Activated CD8-positive, alpha-beta memory T cell treated with anti-CD3 and anti-CD28 coated beads for 4 hours (primary cell): ENCODE measurements at places on chromosomes 3 and 15.

DNA sequence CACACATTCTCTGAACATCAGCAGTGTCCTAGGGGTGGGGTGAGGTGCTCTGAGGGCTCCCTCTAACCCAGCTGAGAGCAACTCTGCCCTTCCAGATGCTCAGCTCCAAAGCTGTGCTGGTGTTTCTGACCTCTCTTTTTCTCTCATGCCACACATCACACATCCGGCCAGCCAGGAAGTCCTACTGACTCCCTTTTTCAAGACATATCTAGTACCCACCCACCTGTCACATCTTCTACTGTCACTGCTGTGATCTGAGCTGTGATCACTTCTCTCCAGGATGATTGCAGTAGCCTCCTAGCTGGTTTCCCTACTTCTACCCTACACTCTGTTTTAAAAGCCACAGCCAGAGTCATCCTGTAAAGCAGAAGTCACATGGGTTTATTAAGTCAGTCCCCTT is 30.2 kb upstream of the MASP1 start:
- no peak for DNase-seq

GRCh38 chr15:83206526-83207008 is 1.1 kb downstream of the HDGFL3 start:
- no peak for DNase-seq

DNA sequence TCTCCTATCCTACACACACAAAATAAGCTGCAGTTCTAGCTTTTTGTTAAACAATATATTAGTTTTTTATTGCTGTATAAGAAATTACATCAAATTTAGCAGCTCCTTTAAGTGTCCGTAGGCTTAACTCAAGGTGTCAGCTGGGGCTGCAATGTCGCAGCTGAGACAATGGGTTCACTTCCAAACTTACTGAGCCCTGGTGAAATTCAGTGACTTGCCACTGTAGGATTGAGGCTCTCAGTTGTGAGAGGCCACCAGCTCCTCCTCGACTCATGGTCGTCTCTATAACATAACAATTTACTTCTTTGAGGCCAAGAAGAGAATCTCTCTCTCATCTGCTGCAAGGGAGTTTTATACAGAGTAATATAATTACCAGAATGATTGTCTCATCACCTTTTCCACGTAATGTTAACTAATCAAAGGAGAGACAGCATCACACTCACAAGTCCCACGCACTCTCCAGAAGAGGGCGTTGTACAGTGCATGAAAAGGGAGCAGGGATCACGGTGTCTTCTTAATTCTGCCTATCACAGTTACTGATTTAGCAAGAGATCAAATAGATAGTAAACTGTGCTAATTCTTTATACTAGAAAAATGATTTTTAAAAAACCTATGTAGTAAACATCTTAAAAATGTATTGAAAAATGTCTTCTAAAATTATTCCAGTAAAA is 735.6 kb upstream of the GBE1 start:
- no peak for DNase-seq

GRCh38 chr3:18743761-18744160 is 318.6 kb upstream of the SATB1 start:
- no peak for DNase-seq
